Stimulated activated CD8-positive, alpha-beta memory T cell treated with anti-CD3 and anti-CD28 coated beads, Interleukin-2, amount 100 ng/mL, for 1 hour (primary cell): ENCODE measurements at places on chromosomes 4 and X.

DNA sequence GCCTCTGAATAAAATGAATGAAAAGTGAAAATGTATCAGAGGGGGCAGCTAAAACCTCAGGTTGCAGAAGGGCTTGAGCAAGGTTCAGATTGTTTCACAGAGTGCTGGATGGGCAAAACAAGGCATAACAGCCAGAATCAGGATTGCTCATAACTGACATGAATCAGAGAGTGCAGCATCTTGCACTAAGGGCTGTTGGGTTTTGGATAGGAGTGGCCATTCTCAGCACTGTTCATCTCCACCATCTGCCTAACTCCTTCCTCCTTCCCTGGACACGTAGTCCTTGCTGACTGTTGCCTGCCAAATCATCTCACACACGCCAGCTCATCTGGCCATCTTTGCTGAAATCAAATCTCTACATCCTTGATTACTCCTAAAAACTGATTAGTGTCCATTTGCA is 75.3 kb upstream of the C1QTNF7 start:
- DNase-seq: no peak

DNA sequence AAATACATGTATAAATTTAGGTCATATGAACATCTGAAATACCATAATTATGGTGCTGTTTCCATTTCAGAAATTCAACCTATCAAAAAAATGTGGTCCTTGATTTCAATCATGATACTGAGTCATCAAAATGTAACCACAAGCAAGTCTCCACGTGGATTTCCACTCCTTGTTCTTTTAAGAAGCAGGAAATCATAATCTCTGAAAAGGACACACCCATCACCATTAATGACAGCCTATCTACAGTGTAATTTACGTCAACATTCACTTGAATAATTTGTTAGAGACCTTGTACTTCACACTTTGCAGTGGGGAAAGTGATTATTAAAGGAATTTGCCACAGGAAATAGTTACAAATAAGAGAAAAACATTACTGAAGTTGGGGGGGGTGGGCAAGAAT is 17.7 kb upstream of the SLC7A11 start:
- DNase-seq: no peak

DNA sequence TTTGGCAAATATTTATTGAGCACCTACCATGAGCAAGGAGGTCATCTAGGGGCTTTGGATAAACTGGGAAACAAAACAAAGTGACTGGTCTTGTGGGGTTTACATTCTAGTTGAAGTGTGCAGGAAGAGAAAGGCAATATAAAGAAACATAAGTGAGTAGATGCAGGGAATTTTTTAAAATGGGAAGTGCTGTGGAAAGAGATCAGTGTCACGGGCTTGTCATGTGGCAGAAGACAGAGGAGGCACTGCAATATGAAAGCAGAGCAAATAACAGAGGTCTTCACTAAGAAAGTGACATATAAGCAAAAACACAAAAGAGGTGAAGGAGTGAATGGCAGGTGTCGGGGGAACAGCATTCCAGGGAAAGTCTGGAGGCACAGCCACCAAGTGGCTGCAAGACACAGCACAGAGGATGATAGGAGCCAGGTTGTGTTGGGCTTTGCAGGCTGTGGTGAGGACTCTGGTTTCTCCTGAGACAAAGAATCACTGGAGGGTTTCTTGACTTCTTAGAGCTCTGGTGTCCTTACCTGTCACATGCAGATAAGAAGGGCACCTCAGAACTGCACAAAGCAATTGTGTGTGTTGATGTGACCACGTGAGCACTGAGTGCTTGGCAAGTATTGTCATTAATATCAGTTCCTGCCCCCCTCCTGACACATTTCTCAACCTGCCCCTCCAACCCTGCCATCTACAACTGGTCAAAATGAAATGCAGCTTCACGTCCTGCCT is 143.5 kb downstream of the TSPAN5 start:
- no peak for DNase-seq

DNA sequence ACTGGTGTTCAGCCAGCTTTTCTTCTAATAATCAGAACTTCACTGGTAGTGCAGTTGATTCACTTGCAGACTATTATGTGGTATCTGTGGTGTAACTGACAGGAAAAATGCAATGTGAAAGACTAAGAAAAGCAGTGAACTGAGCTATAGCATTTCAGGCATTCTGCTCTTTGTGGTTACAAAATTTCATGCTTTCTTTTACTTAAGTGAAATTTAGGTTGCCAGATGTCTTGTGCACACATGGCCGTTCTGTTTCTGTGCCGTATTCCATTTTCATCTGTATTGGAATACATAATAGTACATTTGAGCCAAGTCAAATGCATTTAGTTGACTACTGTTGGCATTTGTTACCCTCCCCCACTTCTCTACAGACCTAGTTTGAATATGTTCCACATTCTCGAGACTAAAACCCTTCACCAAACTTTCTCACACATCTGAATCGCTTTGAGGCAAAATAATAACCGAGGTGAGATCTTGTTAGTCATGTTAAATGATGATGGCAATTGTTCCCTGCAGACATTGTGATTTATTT is 8.2 kb downstream of the RTL3 start:
- DNase-seq: no peak

- no peak for DNase-seq
Observed at GRCh38 chr4:107801766-107802211, 22.9 kb upstream of the SGMS2 start.

- no peak for DNase-seq
Observed at GRCh38 chrX:40457406-40457805, 123.4 kb upstream of the ATP6AP2 start.

- DNase-seq: no peak
Observed at GRCh38 chr4:17356926-17357325, 155.0 kb downstream of the QDPR start.

DNA sequence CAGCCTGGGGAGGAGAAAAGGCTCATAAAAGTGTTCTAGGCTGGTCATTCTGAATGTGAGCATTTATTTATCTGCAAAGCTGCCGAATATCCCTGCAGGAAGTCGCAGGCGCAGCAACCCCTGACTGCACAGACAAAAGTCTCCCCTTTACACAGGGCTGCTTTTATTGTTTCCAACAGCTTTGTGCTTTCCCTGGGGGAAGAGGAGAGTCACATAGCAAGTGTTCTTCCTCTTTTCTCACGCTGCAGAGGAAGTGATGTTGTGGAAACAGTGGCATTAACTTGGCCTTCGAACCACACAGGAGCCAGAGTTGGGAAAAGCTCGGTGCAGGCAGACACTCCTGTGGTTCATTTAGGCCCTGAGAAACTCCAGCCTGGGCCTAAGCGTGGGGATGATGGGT is 81.5 kb upstream of the BCOR start:
- no peak for DNase-seq

GRCh38 chrX:134547047-134547679 is 87.2 kb downstream of the HPRT1 start:
- no peak for DNase-seq

DNA sequence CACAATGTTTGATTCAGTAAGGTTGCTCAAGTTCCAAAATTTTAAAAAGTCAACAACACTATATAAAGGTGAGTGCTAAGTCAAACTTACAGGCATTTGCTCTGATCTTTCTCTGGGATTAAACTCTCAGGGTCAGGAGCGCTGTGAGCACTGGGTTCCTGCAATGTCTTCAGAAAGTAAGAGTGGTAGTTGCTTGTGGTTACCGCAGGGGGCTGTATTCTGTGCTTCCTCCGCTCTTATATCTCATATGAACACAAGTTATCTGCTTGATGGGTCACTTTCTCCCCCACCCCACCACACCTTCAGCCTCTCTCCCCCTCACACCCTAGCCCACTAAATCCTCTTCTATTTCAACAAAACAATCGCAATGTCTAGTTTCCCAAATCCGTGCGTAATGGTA is 116.4 kb upstream of the IGSF1 start:
- no peak for DNase-seq

DNA sequence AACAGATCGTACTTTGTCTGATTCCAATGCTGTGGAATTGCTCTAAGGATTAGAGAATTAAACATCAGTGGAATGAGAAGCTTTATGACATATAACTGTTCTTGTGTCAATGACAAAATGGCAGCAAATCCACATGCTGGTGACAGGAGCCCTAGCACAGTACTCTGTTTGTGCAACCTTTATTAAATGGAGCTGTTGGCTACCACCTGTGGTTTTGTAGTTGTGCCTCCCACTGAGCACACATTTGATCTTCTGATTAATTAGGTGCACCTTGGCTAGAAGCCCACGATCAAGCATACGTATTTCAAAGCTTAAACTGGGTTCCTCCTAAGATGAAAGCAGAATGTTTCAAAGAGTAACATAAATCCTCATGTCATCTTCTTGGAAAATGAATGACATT is 394.0 kb upstream of the IGFBP7 start:
- DNase-seq: no peak

GRCh38 chr4:7899184-7899869 is 40.3 kb downstream of the AFAP1 start:
- DNase-seq: no peak

GRCh38 chr4:22764183-22764582 is 71.4 kb downstream of the GBA3 start:
- DNase-seq: no peak

DNA sequence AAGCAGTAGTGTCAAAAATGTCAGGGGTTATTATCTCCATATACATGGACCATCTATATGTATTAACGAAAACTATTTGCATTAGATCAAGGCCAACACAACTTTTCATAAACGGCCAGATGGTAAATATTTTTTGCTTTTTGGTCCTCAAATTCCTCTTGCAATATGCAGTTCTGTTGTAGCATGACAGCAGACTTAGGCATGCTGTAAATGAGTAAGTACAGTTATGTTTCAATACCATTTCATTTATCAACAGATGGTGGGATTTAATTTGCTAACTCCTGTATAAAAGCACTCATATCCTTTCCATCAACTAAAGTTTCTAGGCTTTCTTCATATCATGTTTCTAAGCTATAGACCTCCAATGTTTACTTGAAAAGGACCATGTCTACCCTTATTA is 208.1 kb downstream of the ANKRD50 start:
- DNase-seq: no peak

- DNase-seq: no peak
Observed at GRCh38 chr4:55466001-55466400, 70.2 kb downstream of the TMEM165 start.

GRCh38 chr4:162510937-162511336 is 347.1 kb upstream of the FSTL5 start:
- no peak for DNase-seq

GRCh38 chrX:130829526-130830515 is 73.2 kb downstream of the ENOX2 start:
- no peak for DNase-seq
